ENCODE measurements at places on chromosomes 3 and 15. TPM values are rescaled to one million over a fixed set of nuclear protein-coding genes. Genes with fewer than 3 reads are reported as not detected.

DNA sequence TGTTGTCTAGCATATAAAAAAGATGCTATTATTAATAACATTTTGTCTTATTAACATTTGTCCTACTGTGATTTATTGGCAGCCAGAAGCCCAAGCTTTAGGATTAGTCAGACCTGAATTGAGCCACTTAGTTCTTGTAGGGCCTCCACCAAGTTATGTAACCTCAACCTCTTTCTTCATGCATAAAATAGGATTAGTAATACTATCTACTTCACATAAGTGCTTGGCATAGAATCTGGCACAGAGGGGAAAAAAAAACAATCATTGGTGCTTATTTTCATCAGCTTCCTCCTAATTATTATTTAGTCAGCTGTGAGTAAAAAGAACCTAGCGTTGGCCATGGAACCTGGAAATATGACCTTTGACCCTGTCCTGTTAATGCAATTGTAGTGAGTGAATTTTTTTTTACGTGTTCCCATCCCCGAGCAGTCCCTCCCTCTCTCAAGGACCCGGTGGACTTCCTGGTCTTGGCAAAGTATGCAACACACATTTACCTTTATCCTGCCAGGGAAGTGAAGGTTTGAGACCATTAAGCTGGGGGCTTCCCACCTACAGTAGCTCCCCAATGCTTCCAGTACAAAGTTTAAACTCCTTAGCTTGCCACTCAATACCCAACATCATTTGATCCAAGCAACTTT lies 136.8 kb downstream of the FHIT start:
- H3K27me3 ChIP-seq: no peaks in the 10 kb centered on the region
- peaks cover 2% of the 10 kb centered on the region for H3K4me1 ChIP-seq
- no peak for DNase-seq
- no peak overlapping the region for H3K27ac ChIP-seq

GRCh38 chr3:146559388-146559787 lies 15.0 kb upstream of the PLSCR1 start:
- no peak for DNase-seq
- H3K4me1 ChIP-seq: peaks cover 2% of the 10 kb centered on the region
- H3K4me3 ChIP-seq: no peak overlapping the region
- H3K27me3 ChIP-seq: no peaks in the 10 kb centered on the region

DNA sequence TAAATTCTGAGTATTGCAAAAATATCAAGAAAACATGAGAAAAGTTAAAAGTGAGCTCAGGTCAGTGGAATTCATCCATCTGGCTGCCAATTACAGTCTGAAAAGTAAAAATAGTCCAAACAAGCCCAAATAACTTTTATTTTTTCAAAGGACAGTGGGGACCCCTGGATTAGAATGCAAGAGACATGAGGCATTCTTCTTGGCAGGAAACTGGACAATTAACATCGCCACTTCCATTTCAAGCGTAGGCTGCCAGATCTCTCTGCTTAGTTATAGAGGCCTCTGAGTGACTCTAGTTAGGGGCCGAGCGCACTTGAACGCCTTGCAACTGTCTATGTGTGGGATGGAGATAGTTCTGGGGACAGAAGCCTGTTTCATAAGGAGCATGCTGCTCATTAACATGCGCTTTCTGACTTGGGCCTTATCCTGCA lies 189.1 kb downstream of the GHSR start:
- H3K36me3 ChIP-seq: peaks cover 8% of the 10 kb centered on the region
- peaks cover 3% of the 10 kb centered on the region for H3K4me1 ChIP-seq
- no peak overlapping the region for H3K4me3 ChIP-seq
- H3K27me3 ChIP-seq: no peaks in the 10 kb centered on the region
- no peak for DNase-seq

DNA sequence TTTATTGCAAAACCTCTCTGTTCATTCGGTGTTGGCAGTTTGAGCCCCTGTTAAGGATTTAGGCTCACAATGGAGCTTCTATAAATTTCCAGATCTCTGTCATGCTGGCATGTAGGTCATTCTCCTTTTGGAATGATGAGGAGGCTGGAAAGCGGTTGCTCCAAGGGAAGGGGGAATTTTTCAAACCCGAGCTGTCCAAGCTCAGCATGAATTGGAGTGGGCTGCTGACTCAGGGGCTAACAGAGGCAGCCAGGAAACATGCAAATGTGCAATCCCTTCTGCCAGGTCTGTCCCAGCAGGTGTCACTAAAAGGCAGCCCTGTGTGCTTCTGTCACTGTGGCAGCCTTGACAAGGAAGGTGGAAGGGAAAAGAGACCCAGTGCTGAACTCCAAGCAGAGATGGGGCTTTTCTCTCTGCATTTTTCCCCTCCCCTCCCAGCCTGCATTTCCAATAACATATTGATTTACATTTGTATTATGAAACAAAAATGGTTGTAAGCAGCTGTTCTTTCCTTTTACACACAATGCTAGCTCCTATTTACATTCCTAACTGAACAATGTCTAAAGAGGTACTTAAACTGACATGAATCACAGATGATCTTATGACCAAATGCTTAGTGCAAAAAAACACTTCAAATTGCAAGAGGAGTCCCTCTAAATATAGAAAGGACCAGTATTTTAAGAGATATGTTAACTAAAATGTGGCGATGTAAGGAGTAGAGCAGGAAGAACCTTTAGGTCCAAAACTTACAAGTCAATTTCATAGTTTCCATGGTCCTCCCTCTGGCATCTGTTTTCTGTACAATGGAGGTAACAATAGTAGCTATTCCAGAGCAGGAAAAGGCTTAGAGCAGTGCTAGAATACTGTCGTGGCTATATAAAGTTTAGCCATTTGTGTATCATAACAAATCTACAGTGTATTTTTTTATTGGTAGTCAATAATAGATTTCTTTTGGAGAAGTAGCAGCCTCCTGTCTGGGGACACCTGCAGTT lies 84.5 kb upstream of the ATP10A start:
- no peaks in the 10 kb centered on the region for H3K36me3 ChIP-seq
- H3K4me1 ChIP-seq: peaks cover 3% of the 10 kb centered on the region
- DNase-seq: no peak
- H3K27me3 ChIP-seq: peaks cover 3% of the 10 kb centered on the region

The WDR82 gene
- total RNA-seq: 140 TPM

The DAG1 gene
- 17.5 TPM for total RNA-seq

The COL6A5 gene
- total RNA-seq: not detected

The PLCH1 gene
- total RNA-seq: 3.8 TPM
